Left ventricle myocardium inferior (tissue), 1 donor: ENCODE measurements at places on chromosomes 1 and 21. TPM values are rescaled to one million over a fixed set of nuclear protein-coding genes. Genes with fewer than 3 reads are reported as not detected.
A peak's percentile ranks its signal among the peaks of the same experiment; 100 is the strongest.

GRCh38 chr1:232590744-232591082, 39.2 kb downstream of the SIPA1L2 start:
- no peaks in the 10 kb centered on the region for H3K36me3 ChIP-seq
- H3K4me1 ChIP-seq = peaks cover 91% of the 10 kb centered on the region
- no peak overlapping the region for H3K4me3 ChIP-seq

GRCh38 chr21:36478207-36478701, 1.7 kb downstream of the CLDN14 start:
- H3K27ac ChIP-seq = no peak overlapping the region
- no peaks in the 10 kb centered on the region for H3K36me3 ChIP-seq
- H3K4me3 ChIP-seq = no peak overlapping the region
- no peaks in the 10 kb centered on the region for H3K27me3 ChIP-seq

DNA sequence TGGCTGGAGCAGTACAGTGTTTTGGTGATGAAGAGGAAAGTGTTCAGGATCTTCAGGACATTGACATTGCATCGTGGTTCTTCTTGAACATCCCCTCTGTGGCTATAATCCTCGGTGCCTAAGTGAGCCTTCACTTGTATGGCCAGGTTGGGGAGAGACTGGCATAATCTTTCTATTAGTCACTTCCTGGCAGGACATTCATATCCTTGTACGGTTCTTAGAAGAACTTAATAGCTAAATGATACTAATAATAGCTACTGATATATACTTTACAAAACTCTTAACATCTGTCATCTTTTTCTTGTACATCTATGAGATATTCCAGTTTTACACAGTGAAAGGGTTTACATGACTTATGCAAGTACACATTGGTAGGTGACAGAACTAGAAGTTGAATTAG, 35.8 kb downstream of the CELF3 start:
- H3K36me3 ChIP-seq = peaks cover 29% of the 10 kb centered on the region
- no peak for DNase-seq
- no peak overlapping the region for H3K4me3 ChIP-seq
- H3K27ac ChIP-seq = no peak overlapping the region

- H3K4me1 ChIP-seq = peaks cover 17% of the 10 kb centered on the region
- peak overlapping the region; percentile 61 for H3K27ac ChIP-seq
- no peak for DNase-seq
- no peaks in the 10 kb centered on the region for H3K36me3 ChIP-seq
- H3K4me3 ChIP-seq = no peak overlapping the region
- no peaks in the 10 kb centered on the region for H3K27me3 ChIP-seq
These were observed 36.9 kb upstream of the RGS1 start for GRCh38 chr1:192538407-192539296.

GRCh38 chr1:118271883-118272282, 86.9 kb upstream of the SPAG17 start:
- H3K27ac ChIP-seq = no peak overlapping the region
- no peaks in the 10 kb centered on the region for H3K27me3 ChIP-seq
- no peak for DNase-seq
- H3K4me3 ChIP-seq = no peak overlapping the region
- H3K36me3 ChIP-seq = no peaks in the 10 kb centered on the region

GRCh38 chr1:70383483-70383882, 27.6 kb upstream of the CTH start:
- no peaks in the 10 kb centered on the region for H3K36me3 ChIP-seq
- H3K27ac ChIP-seq = no peak overlapping the region
- no peaks in the 10 kb centered on the region for H3K4me1 ChIP-seq
- no peaks in the 10 kb centered on the region for H3K27me3 ChIP-seq
- H3K4me3 ChIP-seq = no peak overlapping the region

- DNase-seq = no peak
- peaks cover 27% of the 10 kb centered on the region for H3K4me1 ChIP-seq
- H3K27ac ChIP-seq = no peak overlapping the region
- H3K27me3 ChIP-seq = no peaks in the 10 kb centered on the region
- no peak overlapping the region for H3K4me3 ChIP-seq
- peaks cover 14% of the 10 kb centered on the region for H3K36me3 ChIP-seq
These were observed 64.5 kb downstream of the LRRC40 start for GRCh38 chr1:70140894-70141293.

DNA sequence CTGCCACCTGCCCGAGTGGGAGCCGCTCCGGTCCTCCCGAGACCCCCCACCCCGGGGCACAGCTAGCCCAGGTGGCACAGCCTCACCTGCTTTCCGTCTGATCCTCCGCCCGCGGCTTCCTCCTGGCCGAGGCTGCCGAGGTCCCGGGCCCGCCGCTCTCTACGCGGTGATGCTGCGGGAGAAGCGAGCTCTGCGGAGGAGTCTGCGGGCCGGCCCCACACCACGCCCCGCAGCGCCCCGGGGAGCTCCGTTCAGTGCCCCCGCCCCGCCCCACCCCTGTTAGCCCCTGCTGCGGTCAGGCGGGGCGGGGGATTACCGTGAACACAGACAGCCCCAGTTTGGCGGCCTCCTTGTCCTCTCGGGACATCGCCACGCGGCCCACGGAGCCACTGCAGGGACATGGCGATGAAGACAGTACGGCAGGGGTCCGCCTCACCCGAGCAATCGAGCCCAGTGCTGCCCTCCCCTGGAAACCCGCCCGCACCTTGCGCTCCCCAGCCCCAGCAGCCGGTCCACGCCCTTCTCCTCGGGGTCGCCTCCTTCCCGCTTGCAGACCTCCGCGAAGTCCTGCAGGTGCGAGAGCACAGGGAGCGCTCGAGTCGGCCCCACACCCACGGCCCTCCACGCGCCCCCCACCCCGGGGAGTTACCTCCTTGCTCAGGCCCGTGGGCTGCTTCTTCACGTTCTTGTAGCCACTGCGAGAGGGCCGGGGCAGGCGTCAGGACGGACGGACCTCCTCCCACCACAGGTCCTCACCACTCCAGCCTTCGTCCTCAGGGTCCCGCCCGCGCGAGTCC, 933 bp downstream of the C1orf35 start:
- H3K27ac ChIP-seq = peak overlapping the region; percentile 91
- peaks cover 47% of the 10 kb centered on the region for H3K4me1 ChIP-seq
- no peak for DNase-seq

DNA sequence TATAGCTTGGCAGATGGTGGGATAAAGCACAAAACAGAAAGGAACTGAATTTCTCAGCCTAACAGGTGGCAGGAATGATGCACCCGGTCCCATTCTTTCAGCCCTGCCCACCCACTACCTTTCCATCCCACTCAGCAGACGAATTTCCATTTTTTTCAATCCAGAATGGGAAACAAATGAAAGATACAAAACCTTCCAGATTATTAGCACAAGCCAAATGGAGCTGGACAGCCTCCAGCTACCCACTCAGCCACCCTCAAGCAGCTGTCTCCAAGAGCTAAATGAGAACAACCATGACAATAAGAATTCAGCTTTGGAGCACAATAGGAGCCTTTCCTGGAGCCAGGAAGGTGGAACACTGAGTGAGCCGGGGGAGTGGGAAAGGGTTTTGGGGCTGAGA, 96.3 kb upstream of the ST6GALNAC5 start:
- no peaks in the 10 kb centered on the region for H3K36me3 ChIP-seq
- DNase-seq = no peak
- no peak overlapping the region for H3K27ac ChIP-seq
- H3K4me1 ChIP-seq = no peaks in the 10 kb centered on the region
- no peak overlapping the region for H3K4me3 ChIP-seq

EPS8L3 gene
- 0.11 TPM for total RNA-seq
